ENCODE measurements at places on chromosomes 12 and 14.

- DNase-seq, result no peak
Measured at GRCh38 chr12:123064885-123065619, 84.6 kb downstream of the ARL6IP4 start.

GRCh38 chr14:55848964-55849363 lies 269.0 kb downstream of the KTN1 start:
- DNase-seq, result no peak

DNA sequence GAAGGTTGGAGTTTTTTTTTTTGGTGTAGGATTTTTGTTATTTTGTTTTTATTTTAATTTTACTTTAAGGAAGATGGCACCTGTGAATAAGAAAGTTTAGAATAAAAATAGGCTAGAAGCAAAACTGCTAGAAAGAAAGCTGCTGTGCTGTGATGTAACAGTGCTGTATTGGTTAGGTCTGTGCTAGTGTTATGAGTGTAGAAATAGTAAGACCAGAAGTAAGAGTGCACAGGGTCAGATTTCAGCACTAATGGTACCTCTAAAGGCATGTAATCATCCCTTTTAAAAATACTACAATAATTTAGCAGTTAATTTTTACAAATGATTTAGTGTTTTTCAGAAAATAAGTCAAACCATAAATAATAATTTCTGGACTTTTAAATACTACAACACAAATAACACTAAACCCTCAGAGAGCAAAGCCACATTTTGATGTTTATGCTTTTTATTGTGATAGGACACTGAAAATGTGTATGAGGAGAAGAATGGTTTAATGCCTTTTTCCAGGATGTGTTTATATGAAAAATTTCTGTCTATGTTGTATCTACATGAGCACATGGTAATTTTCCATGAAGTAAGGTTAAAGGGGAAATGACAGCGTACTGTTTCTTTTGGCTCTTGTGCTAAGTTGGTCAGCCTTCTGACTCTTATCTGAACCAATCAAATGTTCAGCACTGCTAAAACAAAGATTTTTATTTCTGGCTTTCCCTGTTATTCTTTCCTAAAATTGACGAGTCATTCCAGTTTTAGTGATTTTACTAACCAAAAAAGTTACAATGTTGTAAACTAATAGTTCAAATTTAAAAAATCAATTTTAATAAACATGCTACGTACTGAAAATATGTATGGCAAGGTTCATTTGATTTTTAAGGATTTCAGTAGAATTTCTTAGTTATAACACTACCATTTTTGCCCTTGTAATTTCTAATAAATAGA lies 96.1 kb downstream of the PPHLN1 start:
- no peak for DNase-seq

GRCh38 chr14:102239231-102239630 lies 65.7 kb downstream of the MOK start:
- DNase-seq, result no peak

DNA sequence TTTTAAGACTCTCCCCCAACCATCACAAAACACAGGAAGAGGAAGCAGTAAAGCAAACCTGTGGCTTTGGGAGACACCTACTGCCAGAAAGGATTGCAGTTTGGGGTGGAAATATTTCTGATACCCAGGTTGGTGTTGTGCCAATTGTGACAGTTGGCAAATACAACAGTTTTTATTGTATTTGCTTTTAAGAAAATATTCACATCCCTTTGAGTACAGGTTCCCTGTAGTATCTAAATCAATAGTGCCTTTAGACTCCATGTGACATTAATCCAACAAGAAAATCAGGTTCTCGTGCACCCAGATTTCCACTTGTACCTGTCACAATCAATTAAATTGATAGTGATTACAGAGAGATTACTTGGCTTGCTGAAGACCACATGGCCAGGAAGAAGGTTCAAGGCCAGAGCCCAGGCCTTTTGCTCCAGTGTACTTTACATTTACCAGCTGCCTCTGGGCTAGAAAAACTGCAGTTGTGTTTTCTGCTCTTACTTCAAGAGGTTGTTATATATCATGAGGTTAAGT lies 361.2 kb downstream of the ATP23 start:
- no peak for DNase-seq

DNA sequence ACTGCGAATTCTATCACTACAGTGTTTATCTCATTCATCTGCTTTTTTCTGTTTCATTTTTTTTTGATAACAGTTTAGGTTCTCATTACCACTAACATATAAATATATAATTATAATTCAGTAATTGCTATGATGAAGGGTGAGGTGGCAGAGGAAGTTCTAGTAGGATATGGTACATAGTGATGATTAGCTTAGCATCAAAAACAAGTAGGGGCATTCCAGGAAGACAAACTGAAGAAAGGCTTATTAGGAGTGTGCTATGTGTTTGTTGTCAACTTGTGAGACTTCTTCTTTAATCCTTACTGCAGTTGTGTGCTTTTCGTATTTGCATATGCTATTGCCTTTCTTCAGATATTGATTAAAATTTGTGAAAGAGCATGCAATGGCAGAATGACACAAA lies 20.6 kb downstream of the FUT8 start:
- no peak for DNase-seq

- no peak for DNase-seq
Measured at GRCh38 chr14:100222224-100223093, 16.5 kb upstream of the YY1 start.

GRCh38 chr12:85182699-85183098 lies 97.3 kb upstream of the ALX1 start:
- no peak for DNase-seq

DNA sequence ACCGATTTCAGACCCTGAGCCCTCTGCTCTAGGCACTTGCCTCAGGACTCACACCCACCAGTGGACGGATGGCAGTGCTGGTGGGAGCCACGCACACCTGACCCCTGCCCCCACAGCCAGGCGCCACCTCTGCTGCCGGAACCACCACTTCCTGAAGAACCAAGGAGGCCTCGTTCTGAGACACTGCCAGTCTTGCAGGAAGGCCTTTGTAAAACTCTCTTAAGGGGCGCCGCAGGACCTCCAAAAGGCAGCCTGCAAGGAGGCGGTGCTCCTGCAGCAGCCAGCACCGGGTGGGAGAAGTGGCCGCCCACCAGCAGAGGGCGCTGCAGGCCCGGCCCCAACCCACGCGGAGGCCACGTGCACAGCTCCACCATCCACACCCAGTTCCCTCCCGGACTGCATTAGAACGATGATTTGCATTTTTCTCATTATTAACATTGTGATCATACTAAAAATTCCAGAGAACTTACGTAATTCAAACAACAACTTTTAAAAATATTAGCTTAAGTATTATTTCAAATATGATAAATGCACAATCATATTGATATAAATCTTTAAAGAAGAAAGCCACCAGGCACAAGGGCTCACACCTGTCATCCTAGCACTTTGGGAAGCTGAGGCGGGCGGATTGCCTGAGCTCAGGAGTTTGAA lies 12.8 kb downstream of the STX2 start:
- peak; percentile 45 for DNase-seq

GRCh38 chr12:52204931-52205505 lies 13.2 kb upstream of the KRT80 start:
- no peak for DNase-seq

DNA sequence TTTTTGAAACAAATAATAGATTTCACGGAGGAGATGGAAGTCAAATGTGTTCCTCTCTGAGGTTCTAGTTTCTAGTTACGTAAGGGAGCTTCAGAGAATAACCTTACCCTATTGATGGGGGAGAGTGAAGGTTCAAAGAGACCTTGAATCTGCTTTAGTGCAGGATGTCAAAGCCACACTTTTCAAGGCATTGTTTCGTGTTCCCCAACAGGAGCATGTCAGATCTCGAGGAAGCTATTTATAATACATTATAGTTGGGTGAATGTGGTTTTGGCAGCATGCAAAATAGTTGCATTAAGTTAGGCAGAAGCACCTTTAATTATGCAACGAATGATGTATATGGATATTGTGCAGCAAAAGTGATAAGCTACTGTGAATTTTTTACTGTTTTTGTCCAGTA lies 614.9 kb downstream of the SLC16A7 start:
- no peak for DNase-seq

DNA sequence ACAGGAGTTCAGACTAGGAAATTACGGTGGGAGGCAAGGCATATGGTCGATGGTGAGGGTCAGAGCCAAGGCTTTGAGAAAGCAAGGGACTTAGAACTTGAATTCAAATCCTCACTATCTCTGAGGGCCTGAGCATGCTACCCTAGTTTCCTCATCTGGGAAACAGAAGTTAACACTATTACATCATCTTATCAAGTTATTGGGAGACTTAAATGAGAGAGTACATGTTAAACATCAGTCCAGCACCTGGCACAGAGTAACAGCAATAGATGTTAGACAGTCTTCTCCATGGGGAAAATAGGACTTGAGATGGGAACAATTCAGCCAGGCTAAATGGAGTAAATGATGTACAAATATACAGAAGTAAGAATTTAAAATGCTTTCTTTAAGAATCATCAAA lies 38.5 kb downstream of the SLC38A1 start:
- no peak for DNase-seq

GRCh38 chr14:86683561-86683960 lies 1153.6 kb downstream of the FLRT2 start:
- no peak for DNase-seq

GRCh38 chr14:50122291-50122690 lies 5.9 kb upstream of the VCPKMT start:
- DNase-seq, result no peak

DNA sequence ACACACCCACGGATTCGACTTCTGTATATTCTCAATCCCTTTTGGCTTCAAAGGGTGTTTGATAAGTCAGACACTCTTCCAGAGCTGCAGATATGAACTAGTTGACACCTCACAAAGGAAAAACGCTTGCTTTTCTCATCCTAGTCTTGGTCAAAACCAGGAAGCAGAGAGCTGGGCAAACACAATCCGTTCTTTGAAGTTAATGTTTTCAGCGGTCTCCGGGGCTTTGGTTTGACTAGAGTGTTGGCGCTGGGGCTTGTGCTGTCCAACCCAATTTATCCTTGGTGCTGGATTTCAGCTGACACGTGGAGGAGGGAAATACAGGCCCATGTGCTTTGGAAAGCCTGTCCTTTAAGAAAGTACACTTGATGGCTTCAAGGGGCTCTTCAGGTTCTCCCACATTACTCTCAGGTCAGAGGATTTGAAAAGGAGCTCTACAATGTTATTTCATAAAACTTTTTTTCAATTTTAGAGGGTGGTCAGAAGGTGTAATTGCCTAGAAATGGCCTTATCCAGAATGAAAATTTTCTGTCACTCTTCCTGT lies 985.8 kb downstream of the VRK1 start:
- no peak for DNase-seq

GRCh38 chr12:132835076-132836025 lies 6.7 kb upstream of the GOLGA3 start:
- no peak for DNase-seq

GRCh38 chr14:70646705-70647104 lies 5.0 kb downstream of the TTC9 start:
- DNase-seq, result no peak

DNA sequence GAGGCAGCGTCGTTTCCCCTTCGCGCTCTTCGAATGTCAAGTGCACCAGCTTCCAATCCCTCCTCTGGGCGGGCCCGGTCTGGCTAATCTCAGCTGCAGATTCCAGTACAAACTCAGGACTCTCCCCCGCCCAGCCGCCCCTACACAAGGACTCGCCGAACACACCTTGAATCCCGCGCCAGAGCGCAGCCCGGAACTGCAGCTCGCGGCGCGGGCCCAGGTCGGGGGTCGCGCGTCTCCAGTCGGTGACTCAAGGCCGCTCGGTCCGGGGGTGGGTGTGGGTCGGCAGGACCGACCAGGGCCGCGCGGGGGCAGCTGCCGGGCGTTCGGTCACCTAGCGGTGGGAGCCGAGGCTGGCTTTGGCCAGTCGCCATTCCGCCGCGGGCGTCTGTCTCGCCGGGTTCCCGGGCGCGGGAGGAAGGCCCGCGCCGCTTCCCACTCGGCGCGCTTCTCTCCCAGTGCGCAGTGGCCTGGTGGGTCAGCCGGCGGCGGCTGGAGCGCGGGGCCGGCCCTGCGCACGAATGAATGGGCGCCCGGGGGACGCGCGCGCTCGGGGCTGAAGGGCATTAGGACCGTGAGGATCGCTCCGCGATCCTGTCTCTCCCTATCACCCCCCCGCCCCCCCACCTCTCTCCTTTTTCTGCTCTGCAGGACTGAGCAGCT lies at the start of gene GALNT16:
Gene GALNT16 (plus strand): TSS at position 632 of the 663 bp plus-strand sequence. CDS start 133 bp downstream, outside the sequence.
- no peak for DNase-seq

DNA sequence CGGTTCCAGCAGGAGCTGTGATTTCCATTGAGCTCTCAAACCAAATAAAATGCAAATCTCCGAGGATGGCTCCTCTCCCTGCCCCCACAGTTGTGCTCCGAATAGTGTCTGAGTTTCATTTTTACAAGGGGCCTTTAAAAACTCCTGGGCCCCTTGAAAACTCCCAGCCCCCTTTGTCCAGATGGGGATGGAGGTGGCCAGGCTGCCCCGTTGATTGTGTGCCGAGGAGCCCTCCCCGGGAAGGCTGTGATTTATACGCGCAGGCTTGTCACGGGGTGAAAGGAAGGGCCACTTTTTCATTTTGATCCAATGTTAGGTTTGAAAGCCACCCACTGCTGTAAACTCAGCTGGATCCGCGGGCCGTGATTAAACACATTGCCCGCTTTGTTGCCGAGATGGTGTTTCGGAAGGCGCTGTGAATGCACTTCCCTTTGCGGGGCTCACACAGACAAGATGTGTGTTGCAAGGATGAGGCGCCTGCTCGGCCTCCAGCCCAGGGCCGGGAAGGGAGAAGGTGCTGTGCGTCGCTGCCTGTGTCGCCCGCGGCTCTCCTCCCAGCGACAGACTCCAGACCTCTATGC lies 98.8 kb downstream of the TMEM132C start:
- no peak for DNase-seq

- DNase-seq, result no peak
Measured at GRCh38 chr12:20492251-20492760, 124.0 kb downstream of the PDE3A start.

- no peak for DNase-seq
Measured at GRCh38 chr12:110679201-110679600, 9.7 kb downstream of the HVCN1 start.

DNA sequence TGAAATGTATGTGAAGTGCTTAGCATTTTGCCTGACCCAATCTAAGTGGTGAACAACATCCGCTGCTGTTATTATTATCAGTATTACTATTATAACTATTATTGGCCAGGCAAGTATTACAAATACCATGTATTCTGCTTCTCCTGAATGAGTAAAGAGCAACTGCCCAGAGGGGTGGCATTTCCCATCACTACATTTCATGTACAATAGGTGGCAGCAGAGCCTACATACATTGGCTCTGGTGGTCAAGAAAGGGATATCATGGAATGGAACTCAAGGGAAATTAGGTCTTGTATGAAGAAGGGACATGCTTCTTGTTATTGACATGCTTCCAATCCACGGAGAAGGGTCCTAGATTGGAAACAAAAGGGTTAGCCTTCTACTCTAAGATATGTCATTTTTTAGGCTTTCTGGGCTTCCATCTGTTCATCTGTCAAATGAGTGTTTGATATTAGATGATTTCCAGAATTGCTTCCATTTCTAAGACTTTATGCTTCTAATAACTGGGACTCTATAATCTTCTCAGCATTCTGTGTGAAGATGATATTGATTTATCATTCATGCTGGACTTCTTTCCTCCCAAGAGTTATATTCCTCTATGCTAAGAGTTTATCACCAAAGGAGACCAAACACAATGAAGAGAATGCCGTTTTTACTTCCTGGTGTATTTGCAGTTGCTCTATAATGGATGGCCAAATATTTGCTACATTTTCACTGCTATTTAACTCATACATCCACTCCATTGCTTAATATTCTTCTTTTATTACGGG lies 239.1 kb downstream of the SSPN start:
- no peak for DNase-seq
